ELR (cell line): ENCODE measurements at places on chromosomes 6 and 20.

- DNase-seq: no peak
Measured at GRCh38 chr6:56489559-56489958, 153.1 kb downstream of the DST start.

DNA sequence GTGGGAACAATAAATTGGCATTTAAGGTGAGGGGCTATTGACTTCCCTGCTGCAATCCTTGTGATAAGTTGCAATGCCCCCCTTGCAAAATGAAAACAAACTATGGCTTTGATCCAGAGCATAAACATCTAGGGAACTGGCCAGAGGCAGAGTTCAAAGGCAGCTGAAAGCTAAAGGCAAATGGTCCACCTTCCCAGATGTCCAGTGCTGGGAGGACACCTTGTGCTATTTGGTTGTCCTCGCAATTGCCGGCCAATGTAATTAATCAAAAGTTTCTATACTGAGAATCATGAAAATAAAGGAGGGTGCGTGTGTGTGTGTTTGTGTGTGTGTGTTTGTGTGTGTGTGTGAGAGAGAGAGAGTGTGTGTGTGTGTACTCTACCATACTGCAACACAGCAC is 337.4 kb downstream of the CBLN4 start:
- DNase-seq: no peak

GRCh38 chr20:37574199-37574890 is 46.7 kb upstream of the BLCAP start:
- DNase-seq: peak; percentile 13

DNA sequence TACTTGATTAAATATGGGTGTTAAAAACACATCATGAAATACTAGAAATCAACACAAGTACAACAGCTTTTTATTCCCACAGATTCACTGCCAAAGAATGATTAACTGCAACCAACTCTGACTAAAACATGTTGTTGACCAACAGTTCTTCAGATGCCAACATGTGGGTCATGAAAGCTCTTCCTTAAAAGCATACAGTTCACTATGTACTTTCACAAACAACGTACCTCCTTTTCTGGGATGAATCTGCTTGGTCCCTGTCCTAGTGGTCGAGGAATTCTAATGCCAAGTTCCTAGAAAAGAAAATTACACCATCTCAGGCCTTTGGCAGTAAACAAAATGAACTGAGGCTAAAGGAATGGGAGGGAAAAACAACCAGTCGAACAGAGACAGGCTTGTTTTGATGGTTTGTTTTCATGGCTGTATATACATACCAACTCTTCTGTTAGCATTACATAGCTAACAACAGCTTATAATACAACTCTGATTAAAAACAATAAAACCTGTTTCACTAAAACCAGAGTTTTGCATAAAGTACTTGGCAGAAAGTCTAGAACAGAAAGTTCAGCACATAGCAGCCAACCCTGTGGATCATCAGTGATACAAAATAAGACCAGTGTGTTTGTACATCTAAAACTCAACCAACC is 92.5 kb downstream of the SESN1 start:
- peak; percentile 32 for DNase-seq

GRCh38 chr6:89518352-89519055 is 85.6 kb downstream of the ANKRD6 start:
- no peak for DNase-seq

DNA sequence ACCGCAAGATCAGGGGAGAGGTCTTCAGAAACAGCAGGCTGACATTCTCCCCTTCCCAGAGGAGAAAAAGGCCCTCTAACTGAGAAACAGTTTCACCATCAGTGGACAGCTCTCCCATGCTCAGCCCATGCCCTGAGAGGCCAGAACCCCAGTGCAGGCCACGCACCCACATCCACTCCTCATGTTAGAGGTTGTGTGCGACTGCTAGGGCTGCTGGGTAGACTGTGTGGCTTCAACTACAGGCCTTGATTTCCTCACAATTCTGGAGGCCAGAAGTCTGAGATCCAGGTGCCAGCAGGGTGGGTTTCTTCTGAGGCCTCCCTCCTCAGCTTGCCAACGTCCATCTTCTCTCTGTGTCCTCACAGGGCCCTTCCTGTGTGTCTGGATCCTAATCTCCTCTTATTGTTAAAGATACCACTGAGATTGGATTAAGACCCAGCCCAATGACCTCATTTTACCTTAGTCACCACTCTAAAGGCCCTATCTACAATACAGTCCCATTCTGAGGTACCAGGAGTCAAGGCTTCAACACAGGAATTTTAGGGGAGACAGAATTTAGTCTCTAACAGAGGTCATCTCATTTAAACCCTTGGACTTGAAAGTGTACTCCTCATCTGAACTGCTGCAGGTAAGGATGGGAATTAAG is 67.7 kb upstream of the CD93 start:
- DNase-seq: no peak

DNA sequence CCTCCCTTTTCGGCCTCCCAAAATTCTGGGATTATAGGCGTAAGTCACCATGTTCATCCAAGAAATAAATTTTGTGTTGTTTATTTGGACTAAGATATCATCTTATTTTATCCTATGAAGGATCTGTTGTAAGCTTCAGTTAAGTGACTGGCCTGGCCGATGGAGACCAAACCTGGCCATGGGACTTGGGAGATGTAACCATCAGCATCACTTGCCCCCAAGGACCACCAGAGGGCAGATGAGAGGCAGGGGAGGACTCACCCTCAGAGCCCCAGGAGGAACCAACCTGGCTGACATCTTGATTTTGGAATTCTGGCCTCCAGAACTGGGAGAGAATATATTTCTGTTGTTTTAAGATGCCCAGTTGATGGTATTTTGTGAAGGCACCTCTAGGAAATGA is 266.7 kb downstream of the CDH26 start:
- peak; percentile 70 for DNase-seq

- DNase-seq: no peak
Measured at GRCh38 chr6:138656364-138657064, 117.1 kb upstream of the CCDC28A start.

DNA sequence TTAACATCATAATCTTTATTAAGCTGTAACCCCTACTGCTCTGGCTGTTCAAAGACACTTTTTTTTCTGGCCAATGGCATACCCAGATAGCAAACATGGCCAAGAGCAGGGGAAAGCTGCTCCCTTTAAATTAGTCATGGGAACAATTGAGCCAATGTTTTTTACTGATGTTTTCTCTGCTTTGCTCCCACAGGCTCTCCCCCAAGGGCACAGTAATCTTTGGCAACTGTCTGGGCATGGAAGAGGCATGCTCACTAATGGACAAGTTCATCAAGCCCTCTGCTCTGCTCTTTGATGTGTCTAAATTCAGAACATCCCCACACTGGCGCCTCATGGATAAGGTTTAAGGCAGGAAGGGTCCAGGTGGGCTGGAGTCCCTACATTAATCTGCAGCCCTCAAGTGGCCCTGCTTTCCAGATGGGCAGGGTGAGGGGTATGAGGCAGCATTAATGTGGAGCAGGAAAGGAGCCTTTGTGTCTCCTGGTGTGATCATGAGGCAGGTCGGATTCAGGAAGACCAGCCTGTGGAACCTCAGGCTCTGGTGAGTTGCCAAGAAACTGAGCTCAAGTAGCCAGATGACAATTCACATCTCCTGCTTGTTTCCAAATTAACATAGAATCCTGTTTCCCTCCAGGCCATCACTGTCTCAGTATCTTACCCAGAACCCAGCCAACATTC is 227.0 kb upstream of the CST7 start:
- no peak for DNase-seq

- DNase-seq: peak; percentile 39
Measured at GRCh38 chr20:20491110-20491783, 123.3 kb downstream of the INSM1 start.

DNA sequence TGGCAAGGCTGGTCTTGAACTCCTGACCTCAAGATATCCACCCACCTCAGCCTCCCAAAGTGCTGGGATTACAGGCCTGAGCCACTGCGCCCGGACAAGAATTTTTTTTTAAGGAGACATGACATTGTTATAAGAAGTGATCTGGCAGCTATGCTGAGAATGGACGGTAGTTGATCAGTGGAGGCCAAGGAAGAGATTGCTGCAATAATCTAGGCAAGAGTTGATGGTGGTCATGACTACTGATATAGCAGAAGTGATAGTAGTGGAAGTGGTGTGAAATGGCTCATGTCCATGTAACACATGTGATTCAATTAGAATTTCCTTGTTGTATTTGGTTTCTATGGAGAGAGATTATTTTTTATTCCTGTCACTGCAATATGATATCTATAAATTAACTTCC is 125.3 kb upstream of the CCN2 start:
- DNase-seq: no peak

- no peak for DNase-seq
Measured at GRCh38 chr6:32184084-32184640, at the start of gene AGER. Gene AGER (minus strand): TSS chr6:32184253. CDS start chr6:32184222, 31 bp downstream.

- DNase-seq: no peak
Measured at GRCh38 chr6:166542580-166542912, 43.9 kb downstream of the RAMACL start.

- peak; percentile 68 for DNase-seq
Measured at GRCh38 chr20:38170826-38171674, 6.0 kb upstream of the TGM2 start.

GRCh38 chr6:31794866-31795615 is 511 bp downstream of the VARS1 start:
- no peak for DNase-seq

GRCh38 chr6:165584541-165584940 is 78.5 kb downstream of the PDE10A start:
- no peak for DNase-seq

- DNase-seq: peak; percentile 11
Measured at GRCh38 chr6:28408076-28408802, 8.7 kb upstream of the ZSCAN12 start.

GRCh38 chr6:13851330-13851729 is 37.0 kb upstream of the MCUR1 start:
- no peak for DNase-seq

GRCh38 chr20:62793757-62794006 is 2.6 kb upstream of the MRGBP start:
- DNase-seq: no peak

GRCh38 chr6:42436825-42437224 is 14.9 kb downstream of the TRERF1 start:
- DNase-seq: no peak

GRCh38 chr6:34455831-34456230 is 10.0 kb upstream of the PACSIN1 start:
- DNase-seq: no peak

GRCh38 chr6:63649847-63650265 is 14.3 kb downstream of the PHF3 start:
- DNase-seq: no peak

DNA sequence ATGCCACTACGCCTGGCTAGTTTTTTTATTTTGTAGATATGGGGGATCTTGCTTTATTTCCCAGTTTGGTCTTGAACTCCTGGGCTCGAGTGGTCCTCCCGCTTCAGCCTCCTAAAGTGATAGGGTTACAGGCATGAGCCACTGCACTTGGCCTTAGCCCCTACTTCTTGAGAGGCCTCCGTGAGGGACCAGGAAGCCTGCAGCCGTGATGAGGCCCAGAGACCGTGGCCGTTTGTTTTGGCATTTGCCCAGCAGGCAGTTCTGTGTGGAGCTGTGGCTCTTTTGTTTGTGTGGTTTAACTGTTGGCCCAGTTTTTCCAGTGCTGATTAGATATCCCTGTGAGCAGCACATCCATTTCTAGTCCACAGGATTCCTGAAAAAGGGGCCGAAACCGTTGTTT is 39.8 kb downstream of the SRSF3 start:
- DNase-seq: no peak

- DNase-seq: no peak
Measured at GRCh38 chr6:160004419-160005175, 35.7 kb downstream of the IGF2R start.

- DNase-seq: peak; percentile 59
Measured at GRCh38 chr20:49916146-49917002, 1.0 kb upstream of the SPATA2 start.

GRCh38 chr20:12535316-12535715 is 473.5 kb upstream of the SPTLC3 start:
- no peak for DNase-seq

GRCh38 chr6:129994410-129994809 is 24.0 kb upstream of the L3MBTL3 start:
- no peak for DNase-seq
